ENCODE measurements at places on chromosomes 16 and 17. TPM values are rescaled to one million over a fixed set of nuclear protein-coding genes. Genes with fewer than 3 reads are reported as not detected.
A peak's percentile ranks its signal among the peaks of the same experiment; 100 is the strongest.

GRCh38 chr16:65121870-65122723 is at the start of gene CDH11:
TSS of gene CDH11 (minus strand) at chr16:65122063. CDS start at chr16:65004869, 117,194 bp downstream.
- peak within 1 kb of the TSS; percentile 90 for H3K4me3 ChIP-seq
- peak; percentile 70 for DNase-seq
- no peak within 1 kb of the TSS for H3K27ac ChIP-seq

DNA sequence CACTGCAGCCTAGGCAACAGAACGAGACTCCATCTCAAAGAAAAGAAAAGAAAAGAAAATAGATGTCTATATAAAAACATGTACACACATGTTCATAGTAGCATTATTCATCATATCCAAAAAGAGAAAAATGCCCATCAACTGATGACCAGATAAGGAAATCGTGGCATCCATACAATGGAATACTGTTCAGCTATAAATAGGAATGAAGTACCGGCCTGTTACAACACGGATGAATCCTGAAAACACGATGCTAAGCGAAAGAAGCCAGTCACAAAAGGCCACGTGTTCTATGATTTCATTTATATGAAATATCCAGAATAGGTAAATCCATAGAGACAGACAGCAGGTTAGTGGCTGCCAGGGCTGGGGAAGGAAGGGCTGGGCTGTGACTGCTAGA is 65.8 kb downstream of the TBC1D16 start:
- no peak overlapping the region for H3K27ac ChIP-seq
- no peak for DNase-seq
- no peaks in the 10 kb centered on the region for H3K27me3 ChIP-seq
- no peak overlapping the region for H3K4me3 ChIP-seq
- peaks cover 10% of the 10 kb centered on the region for H3K36me3 ChIP-seq

Gene CSF3
- total RNA-seq: not detected

GRCh38 chr17:6110088-6110487 is 39.9 kb downstream of the WSCD1 start:
- H3K36me3 ChIP-seq: peaks cover 39% of the 10 kb centered on the region
- H3K4me1 ChIP-seq: no peaks in the 10 kb centered on the region
- H3K27me3 ChIP-seq: no peaks in the 10 kb centered on the region
- no peak for DNase-seq

Gene G6PC1
- not detected for total RNA-seq

DNA sequence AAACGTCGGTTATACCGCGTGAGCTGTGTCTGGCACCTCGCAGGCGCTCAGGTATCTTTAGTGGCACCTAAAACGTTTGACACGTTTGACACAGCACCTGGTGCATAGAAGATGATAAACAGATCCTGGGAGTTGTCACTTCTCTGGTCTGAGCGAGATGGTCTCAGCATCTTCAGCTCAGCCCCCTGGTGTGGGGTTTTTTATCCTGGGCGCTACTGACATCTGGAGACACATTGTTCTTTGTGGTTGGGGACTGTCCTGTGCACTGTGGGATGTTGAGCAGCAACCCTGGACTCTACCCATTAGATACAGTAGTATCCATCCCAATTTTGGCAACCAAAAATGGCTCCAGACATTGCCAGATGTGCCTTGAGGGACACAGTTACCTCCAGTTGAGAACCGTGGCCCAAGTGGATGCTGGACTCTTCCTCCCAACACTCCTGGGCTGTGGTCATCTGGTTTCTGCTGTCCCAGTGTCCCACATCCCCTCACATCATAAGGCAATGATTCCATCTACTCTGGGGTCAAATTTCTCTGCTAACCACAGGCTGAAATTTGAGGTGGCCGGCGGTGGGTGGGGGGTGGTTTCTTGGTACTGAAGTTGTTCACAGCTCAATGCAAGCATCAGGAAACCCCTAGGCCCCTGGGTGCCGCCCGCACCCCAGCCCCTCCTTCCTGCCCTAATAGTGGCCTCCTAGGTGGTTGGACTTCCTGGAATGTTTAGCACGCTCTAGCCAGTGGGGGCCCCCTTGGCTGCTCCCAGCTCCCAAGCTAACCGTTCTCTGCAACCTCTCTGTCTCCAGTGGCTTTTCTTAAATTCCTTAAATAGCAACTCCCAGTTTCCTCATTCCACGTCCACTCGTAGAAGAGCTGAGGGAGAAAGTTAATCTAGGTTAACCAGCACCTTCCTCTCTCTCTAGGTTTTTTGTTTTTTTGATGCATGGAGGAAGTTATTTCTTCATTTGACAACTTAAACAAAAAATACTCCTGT is 124.8 kb downstream of the ABCC1 start:
- peaks cover 19% of the 10 kb centered on the region for H3K36me3 ChIP-seq
- peaks cover 4% of the 10 kb centered on the region for H3K4me1 ChIP-seq
- H3K27ac ChIP-seq: no peak overlapping the region
- DNase-seq: peak; percentile 61

- H3K27ac ChIP-seq: no peak overlapping the region
- H3K27me3 ChIP-seq: no peaks in the 10 kb centered on the region
- H3K4me3 ChIP-seq: no peak overlapping the region
- H3K4me1 ChIP-seq: no peaks in the 10 kb centered on the region
- no peak for DNase-seq
These were observed 105.5 kb downstream of the SPAG9 start for GRCh38 chr17:51015145-51015558.

Gene TCAP
- total RNA-seq: 2.5 TPM

- H3K4me1 ChIP-seq: no peaks in the 10 kb centered on the region
- no peaks in the 10 kb centered on the region for H3K27me3 ChIP-seq
- H3K36me3 ChIP-seq: peaks cover 64% of the 10 kb centered on the region
- no peak overlapping the region for H3K4me3 ChIP-seq
- DNase-seq: no peak
These were observed 23.1 kb upstream of the DHRS13 start for GRCh38 chr17:28925912-28926365.

Gene ALOXE3
- 0.42 TPM for total RNA-seq

- no peak for DNase-seq
- no peak overlapping the region for H3K4me3 ChIP-seq
- H3K27ac ChIP-seq: no peak overlapping the region
- peaks cover 16% of the 10 kb centered on the region for H3K36me3 ChIP-seq
These were observed 32.6 kb downstream of the LMF1 start for GRCh38 chr16:938136-938535.

DNA sequence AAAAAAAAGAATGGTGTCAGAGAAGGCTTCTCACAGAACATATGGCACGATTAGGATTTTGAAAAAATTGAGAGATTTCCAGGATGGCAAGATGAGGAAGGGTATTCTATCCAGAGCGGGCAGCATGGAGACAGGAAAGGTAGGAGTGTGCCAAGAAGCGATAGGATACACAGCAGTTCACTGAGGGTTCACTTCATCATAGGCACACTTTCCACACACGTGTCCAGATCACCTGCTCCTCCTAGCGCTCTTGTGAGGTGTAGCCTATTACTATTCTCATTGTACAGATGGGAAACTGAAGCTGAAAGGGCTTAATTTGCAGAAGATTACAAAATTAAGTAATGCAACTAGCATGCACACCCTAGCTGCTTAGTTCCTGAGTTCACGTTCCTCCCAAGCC is 6.2 kb upstream of the ELAC2 start:
- DNase-seq: no peak
- no peaks in the 10 kb centered on the region for H3K4me1 ChIP-seq
- no peak overlapping the region for H3K4me3 ChIP-seq

- peaks cover 8% of the 10 kb centered on the region for H3K27me3 ChIP-seq
- DNase-seq: peak; percentile 89
- no peaks in the 10 kb centered on the region for H3K36me3 ChIP-seq
- no peak overlapping the region for H3K4me3 ChIP-seq
- no peak overlapping the region for H3K27ac ChIP-seq
These were observed 2.0 kb upstream of the YPEL2 start for GRCh38 chr17:59329176-59330052.

DNA sequence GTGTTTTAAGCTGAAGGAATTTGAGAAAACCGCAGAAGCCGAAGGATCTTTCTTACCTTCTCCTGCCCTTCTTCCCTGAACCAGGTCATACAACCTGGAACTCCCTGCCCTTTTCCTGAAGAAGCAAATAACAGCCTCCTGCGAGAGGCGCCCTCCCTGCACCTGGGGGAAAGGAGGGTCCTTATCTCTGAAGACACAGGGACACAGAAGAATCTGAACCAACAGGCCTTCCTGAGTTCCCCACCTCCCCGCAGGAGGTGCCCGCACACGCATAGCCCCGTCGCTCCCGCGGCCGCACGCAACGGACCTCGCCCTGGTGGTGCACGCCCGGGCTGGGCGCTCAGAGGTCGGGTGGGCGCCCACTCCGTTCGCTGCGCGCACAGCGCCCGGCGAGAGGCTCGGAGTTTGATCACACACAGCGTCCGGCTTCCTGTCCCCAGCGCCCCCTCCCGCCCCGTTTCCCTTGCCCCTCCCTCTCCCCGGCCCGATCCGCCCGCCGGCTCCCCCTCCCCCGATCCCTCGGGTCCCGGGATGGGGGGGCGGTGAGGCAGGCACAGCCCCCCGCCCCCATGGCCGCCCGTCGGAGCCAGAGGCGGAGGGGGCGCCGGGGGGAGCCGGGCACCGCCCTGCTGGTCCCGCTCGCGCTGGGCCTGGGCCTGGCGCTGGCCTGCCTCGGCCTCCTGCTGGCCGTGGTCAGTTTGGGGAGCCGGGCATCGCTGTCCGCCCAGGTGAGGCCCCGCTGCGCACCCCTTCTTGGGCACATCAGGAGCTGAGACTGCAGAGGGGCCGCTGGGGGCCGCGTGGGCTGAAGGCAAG is at the start of gene TNFSF12:
Gene TNFSF12, plus strand, starts transcription at position 474 of the 816 bp plus-strand sequence. Its CDS starts 96 bp downstream, at position 570.
- H3K36me3 ChIP-seq: no peaks in the 10 kb centered on the region
- no peak within 1 kb of the TSS for H3K27ac ChIP-seq
- H3K27me3 ChIP-seq: 0 out of 2 replicates have a peak, but pooled peaks cover 2% of the 10 kb centered on the region
- DNase-seq: peak; percentile 68

DNA sequence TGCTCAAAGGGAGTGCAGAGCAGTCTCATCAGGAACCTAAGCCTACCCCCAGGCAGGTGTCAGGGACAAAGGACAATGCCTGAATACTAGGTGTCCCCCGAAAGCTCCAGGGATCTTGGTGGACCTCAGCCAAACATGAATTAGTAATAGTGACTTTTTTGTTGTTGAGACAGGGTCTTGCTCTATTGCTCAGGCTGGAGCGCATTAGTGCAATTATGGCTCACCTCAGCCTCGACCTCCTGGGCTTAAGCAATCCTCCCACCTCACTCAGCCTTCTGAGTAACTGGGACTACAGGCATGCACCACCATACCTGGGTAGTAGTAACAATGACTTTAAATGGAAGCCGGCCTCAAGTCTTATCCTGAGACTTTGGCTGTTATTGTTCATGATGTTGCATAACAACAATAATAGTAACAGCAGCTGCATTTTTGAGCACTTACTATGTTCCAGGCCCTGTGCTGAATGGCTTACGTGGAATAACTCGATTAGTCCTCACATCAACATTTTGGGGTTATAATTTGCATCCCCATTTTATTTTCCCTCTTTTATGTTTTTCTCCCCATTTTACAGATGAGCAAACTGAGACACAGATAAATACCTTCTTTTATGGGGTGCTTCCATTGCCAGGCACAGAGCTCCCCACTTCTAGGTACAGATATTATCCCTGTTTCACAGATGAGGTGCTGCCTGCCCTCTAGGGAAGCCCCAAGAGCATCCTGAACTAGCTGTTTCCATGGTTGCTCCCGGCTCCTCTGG is 19.5 kb downstream of the CNGB1 start:
- no peak overlapping the region for H3K27ac ChIP-seq
- H3K27me3 ChIP-seq: no peaks in the 10 kb centered on the region
- H3K4me3 ChIP-seq: no peak overlapping the region
- H3K36me3 ChIP-seq: no peaks in the 10 kb centered on the region
- no peaks in the 10 kb centered on the region for H3K4me1 ChIP-seq

Gene KRTAP4-3
- not detected for total RNA-seq

DNA sequence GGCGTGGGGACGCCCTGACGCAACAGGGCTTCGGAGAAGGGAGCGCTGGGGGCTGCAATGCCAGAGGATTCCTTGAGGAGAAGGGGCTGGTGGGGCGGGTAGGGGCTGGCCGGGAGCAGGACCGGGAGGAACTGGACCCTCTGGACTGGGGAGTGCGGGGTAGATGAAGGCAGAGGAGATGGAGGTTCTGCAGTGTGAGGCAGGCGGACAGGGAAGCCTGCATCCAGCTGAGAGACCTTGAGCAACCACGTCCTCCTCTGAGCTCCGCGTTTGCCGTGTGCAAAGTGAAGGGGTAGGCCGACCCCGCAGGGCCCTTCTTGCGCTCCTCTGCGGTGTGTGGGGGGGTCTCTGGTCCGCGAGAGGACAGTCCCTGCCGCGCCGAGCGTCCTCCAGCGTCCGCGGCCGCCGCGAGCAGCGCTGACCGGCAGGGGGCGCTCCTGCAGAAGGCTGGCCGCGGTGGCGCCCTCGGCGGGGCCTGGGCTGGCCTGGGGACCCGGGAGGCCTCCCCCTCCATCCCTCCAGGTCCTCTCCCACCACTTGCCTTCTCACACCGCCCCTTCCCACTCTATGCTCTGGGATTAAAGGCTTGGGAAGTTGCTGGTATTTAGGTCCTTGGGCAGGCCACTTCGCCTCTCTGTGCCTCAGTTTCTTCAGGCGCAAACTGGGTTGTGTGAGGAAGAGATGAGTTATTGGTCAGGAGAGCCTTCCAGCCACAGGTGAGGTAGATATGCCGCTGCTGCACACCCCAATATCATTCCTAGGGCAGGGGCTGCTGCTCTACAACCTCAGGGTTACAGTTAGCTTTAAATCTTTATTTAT is 9.6 kb upstream of the WNT9B start:
- peaks cover 9% of the 10 kb centered on the region for H3K27me3 ChIP-seq
- no peak overlapping the region for H3K27ac ChIP-seq
- H3K36me3 ChIP-seq: no peaks in the 10 kb centered on the region
- no peaks in the 10 kb centered on the region for H3K4me1 ChIP-seq
- peak; percentile 81 for DNase-seq

DNA sequence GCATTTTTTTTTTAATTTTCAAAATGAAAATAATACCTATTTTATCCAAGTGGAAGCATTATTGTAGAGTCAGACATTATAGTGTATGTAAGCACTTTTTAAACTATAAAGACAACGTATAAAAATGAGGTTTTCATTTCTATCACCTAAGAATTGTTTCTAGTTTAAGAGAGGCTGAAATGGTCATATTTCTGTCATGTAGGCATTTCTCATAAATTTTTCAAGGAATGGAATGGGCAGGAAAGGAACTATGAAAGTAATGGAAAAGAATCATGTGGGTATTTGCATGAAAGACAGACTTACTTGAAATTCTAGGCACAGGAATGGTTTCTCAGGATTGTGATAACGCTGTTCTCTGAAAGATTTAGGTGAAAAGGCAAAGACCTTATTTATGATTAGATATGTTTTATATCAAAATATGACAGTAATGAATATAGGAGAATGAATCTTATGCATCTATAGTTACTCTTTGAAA is 67.4 kb downstream of the PPM1E start:
- H3K4me3 ChIP-seq: no peak overlapping the region
- H3K27ac ChIP-seq: no peak overlapping the region
- H3K27me3 ChIP-seq: no peaks in the 10 kb centered on the region
- DNase-seq: no peak

- no peaks in the 10 kb centered on the region for H3K4me1 ChIP-seq
- H3K27me3 ChIP-seq: no peaks in the 10 kb centered on the region
- DNase-seq: peak; percentile 83
- H3K36me3 ChIP-seq: no peaks in the 10 kb centered on the region
- no peak overlapping the region for H3K27ac ChIP-seq
These were observed 215.2 kb downstream of the ZFHX3 start for GRCh38 chr16:72832621-72833248.

GRCh38 chr17:44384823-44385286 is 4.6 kb downstream of the ITGA2B start:
- peak overlapping the region; percentile 85 for H3K4me3 ChIP-seq
- H3K27ac ChIP-seq: no peak overlapping the region
- H3K27me3 ChIP-seq: peaks cover 14% of the 10 kb centered on the region
- no peak for DNase-seq

Data from H9 (cell line).